ENCODE measurements at places on chromosomes 7 and 10.

DNA sequence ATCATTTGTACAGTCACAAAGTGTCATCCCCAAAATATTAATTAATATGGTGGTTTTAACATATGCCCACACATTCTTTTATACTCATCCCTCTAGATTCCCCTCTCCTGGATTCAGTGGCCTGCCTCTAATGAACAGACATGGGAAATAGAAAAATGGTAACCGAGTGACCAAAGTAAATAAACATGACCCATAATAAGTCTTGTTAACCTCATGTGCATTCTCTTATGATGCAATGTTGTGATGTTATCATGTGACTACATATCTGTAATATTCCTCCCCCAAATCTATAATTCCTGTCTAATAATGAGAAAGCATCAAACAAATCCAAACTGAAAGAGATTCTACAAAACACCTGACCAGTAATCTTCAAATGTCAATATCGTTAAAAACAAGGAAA, 164.5 kb upstream of the PRSS1 start:
- no peaks in the 10 kb centered on the region for H3K27me3 ChIP-seq
- H3K4me1 ChIP-seq = peaks cover 8% of the 10 kb centered on the region
- H3K4me3 ChIP-seq = no peak overlapping the region
- no peak overlapping the region for H3K27ac ChIP-seq
- no peaks in the 10 kb centered on the region for H3K36me3 ChIP-seq

DNA sequence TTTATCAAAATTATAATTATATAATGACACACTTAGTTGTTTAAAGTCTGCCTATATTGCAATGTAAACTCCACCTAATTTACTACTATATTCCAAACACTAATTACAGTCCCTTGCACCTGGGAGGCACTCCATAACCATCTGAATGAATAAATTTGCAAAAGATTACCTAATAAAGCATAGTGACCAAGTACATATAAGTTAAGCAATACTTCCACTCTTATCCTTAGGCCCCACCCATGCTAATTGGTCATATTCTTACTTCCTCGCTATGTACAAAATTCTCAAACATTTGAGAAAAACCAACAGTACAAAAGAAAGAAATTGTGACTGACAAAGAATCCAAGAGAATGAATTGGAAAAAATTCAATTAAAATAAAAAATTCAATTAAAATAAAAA, 65.3 kb downstream of the ZFAND4 start:
- H3K27ac ChIP-seq = no peak overlapping the region
- H3K4me1 ChIP-seq = no peaks in the 10 kb centered on the region
- H3K4me3 ChIP-seq = no peak overlapping the region
- no peaks in the 10 kb centered on the region for H3K36me3 ChIP-seq
- H3K27me3 ChIP-seq = no peaks in the 10 kb centered on the region

GRCh38 chr10:86122646-86123045, 243.9 kb downstream of the GRID1 start:
- no peaks in the 10 kb centered on the region for H3K27me3 ChIP-seq
- no peaks in the 10 kb centered on the region for H3K36me3 ChIP-seq
- H3K4me3 ChIP-seq = no peak overlapping the region
- DNase-seq = no peak
- no peaks in the 10 kb centered on the region for H3K4me1 ChIP-seq
- H3K27ac ChIP-seq = no peak overlapping the region

GRCh38 chr7:78529392-78529791, 730.8 kb downstream of the PHTF2 start:
- no peak overlapping the region for H3K4me3 ChIP-seq
- H3K27me3 ChIP-seq = no peaks in the 10 kb centered on the region
- H3K4me1 ChIP-seq = no peaks in the 10 kb centered on the region
- H3K27ac ChIP-seq = no peak overlapping the region
- no peak for DNase-seq
